ENCODE measurements at places on chromosomes 16 and 17.

DNA sequence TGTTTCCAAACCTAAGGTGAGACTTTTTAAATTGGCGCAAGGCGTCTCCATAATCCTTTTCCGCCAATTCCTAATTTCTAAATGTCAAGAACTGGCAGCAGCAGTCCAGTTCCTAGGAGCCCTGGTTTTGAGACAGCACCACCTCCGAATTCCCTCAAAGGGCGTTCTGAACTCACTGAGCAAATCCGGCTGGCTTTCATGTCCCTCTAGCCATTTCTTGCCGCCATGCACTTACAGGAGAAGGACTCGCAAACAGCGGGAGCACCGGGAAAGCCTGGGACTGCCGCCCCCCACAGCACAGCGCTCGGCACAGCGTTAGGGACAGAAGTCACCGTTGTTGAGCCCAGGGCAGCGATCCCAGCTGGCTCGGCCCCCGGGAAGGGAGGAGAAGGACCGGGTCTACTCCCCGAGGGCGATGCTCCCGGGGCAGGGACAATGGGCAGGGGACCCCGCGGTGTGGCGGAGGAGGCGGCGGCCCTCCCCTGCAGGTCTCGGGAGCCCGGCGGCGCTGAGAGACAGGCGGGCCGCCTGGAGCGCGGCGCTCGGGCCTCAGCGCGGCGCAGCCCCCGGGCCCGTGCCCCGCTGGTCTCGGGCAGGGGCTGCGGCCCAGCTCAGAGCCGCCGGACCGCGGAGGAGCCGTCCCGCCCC is 545 bp downstream of the ARHGAP17 start:
- DNase-seq: peak; percentile 24

DNA sequence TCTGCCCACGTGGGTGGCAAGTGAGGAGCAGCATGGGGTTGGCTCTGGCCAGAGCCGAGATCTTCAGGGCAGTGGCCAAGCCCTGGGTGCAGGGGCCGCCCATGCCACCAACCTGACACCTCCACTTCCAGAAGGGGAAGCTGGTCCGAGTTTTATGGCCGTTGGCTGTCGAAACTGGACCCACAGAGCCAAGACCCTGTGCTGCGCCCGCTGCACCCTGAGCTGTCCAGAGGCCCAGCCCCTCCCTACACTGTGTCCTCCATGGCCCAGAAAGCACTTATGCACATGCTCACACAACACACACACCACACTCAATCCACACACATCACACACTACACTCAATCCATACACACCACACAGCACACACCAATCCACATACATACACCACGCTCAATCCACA is 33.9 kb upstream of the RPTOR start:
- DNase-seq: no peak

GRCh38 chr16:50281391-50282009 is 15.1 kb downstream of the ADCY7 start:
- no peak for DNase-seq

DNA sequence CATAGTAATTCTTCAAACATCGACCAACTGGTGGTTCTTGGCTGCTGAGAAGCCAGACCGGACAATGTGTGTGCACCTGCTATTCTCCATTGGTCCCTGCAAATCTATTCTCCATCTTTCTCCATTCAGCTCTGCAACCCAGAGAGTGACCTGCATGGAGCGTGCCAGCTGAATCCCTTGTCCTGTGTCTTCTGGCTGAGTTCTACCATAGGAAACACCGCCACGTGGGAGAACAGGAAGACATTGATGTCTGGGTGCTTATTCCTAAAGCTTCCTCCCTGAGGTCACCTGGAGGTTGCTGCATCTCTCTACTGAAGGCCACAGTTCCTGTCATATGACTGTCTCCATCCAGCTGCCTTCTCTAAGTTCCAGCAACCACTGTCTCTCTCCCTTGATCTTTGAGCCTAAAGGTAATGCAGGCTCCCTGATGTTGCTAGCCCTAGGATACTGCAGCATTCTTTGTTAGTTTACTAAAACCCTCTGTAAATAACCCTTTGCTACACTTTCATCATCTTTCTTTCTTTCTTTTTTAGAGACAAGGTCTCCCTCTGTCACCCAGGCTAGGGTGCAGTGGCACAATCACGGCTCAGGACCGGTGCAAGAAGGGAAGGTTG is 10.6 kb upstream of the SMG1 start:
- DNase-seq: no peak

- no peak for DNase-seq
These were observed 39.8 kb downstream of the NF1 start for GRCh38 chr17:31134576-31134975.

DNA sequence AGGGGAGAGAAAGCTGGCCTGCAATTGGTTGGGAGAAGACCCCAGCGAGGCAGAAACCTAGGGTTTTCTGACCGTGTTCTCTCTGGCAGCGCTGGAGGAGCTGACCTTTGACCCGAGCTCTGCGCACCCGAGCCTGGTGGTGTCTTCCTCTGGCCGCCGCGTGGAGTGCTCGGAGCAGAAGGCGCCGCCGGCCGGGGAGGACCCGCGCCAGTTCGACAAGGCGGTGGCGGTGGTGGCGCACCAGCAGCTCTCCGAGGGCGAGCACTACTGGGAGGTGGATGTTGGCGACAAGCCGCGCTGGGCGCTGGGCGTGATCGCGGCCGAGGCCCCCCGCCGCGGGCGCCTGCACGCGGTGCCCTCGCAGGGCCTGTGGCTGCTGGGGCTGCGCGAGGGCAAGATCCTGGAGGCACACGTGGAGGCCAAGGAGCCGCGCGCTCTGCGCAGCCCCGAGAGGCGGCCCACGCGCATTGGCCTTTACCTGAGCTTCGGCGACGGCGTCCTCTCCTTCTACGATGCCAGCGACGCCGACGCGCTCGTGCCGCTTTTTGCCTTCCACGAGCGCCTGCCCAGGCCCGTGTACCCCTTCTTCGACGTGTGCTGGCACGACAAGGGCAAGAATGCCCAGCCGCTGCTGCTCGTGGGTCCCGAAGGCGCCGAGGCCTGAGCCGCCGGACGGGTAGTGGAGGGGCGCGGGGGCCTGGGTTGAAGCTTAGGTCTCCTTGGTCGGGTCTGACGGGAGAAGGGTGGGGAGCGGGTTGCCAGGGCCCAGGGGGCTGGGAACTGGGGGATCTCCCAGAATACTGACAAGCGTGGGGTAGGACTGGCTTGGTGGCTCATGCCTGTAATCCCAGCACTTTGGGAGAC is 7.4 kb upstream of the PYDC1 start:
- DNase-seq: no peak

- DNase-seq: no peak
These were observed 377.8 kb downstream of the SNX29 start for GRCh38 chr16:12354296-12354833.

DNA sequence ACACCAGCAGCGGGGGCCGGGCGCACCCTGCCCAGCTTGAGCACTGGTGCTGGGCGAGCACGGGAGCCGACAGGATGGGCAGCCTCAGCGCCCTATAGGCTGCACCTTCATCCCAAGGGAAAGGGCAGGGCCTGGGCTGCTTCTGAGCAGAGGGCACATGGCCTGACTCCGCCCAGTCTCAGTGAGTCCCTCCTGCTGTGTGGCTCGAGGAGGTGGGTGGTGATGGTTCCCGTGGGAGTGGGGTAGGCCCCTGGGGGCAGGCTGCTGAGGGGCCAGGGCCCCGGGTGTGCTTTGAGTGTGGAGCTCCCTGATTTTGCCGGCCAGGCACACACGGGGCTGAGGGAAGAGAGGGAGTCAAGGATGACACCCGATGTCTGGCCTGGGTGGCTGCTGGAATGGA is 37.9 kb downstream of the TSC2 start:
- DNase-seq: no peak

GRCh38 chr17:4499431-4500190 is 930 bp downstream of the SPNS2 start:
- peak; percentile 27 for DNase-seq

DNA sequence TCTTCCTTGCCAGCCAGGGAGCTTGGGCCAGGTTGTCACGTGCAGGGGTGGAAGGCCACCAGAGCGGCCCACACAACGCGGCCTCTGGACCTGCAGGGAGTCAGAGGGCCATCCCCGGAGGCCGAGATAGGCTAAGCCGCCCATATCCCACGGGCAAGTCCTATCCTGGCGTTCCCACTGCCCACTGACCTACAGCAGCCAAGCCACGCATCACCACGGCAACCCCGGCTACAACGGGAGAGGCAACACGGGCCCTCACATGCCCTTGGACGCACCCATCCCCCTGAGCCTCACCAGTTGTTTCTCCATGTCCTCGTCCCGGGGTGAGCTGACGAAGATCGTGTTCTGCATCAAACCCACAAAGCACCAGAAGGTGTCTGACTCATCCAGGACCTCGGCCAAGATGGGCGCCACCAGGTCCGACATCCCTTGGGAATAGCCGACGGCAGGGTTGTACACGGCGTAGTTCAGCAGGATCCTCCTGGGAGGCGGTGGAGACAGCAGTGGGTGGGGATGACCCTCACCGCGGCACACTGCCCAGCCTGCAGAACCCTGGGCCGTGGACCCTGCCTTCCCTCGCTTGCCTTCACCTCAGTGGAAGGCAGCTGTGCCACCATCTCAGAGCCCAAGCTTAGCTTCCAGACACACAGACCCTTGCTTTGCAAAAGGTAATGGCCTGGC is 88.2 kb downstream of the TBC1D16 start:
- no peak for DNase-seq

DNA sequence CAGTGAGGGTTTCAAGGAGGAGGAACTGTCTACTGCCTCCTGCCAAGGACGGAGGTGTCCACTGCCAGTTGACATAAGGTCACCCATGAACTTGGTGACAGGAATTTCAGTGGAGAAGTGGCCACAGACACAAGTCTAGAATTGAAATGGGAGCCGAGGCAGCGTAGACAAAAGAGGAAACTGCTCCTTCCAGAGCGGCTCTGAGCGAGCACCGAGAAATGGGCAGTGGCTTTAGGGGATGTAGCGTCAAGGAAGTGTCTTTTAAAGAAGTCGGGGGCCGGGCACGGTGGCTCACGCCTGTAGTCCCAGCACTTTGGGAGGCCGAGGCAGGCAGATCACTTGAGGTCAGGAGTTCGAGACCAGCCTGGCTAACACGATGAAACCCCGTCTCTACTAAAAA is 3.1 kb upstream of the SERPINF1 start:
- no peak for DNase-seq

DNA sequence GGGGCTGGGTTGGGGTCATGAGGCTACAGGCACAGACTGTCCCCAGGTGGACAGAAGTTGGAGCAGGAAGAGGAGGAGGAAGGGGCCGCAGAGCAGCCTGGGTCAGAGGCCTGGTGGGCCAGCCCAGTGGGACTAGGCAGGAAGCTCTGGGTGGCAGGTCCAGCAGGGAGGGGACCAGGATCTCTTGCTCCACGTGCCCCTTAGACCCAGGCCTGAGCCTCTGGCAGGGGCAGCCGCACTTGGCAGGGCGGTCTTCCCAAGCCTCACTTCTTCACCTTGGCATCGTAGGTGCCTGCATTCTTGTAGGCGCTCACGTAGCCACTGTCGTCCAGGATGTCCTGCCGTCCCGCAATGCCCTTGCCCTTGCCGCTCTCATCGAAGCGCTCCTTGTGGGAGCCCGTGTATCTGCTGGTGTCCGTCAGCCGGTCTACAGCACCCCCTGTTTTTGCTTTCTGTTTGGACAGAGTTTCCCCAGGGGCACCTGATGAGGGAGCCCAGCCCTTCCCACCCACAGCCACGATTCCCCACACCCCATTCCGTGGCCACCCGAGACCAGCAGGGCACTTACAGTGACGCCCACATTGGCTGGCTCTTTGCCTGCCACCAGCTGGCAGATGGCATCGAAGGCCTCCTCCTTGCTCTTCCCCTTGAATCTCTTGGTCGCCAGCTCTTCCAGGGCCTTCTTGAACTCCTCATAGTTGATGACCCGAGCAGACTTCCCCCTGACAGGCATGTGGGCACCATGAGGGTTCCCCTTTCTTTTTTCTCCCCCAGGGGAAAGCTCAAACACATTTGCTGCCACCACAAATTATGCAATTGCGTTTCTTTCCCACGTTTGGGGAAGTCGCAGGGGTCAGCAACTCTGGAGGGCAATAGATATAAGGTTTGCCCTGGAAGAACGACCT is 3.1 kb downstream of the TPPP3 start:
- no peak for DNase-seq

- DNase-seq: no peak
These were observed 54.8 kb downstream of the SLFN5 start for GRCh38 chr17:35297666-35298065.

DNA sequence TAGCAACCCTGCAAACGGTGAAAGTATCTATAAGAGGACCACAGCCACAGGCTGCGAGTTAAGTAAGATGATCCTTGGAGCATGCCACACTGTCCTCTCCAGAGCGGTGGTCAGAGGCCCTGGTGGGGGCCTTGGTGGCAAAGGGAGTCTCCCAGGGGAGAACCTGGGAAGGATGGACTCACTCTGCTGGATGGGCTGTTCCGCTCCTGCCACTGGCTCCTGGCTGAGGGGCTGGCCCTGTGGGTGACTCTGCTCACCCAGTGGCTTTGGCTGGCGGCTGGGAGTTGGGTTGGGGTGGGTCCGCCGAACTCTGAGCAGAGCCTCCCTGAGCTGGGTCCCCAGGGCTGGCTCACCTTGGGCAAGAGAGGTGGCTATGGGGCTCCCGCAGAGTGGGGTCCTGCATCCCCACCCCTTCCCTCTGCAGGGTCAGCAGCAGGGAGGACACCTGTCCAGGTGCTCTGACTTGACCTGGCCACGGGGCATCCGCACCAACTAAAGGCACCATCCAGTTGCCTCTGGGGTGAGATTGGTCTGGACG is 7.3 kb downstream of the CDK5R1 start:
- DNase-seq: no peak

GRCh38 chr16:55016515-55016914 is 85.8 kb downstream of the IRX5 start:
- DNase-seq: no peak

GRCh38 chr17:17018612-17019429 is 23.4 kb upstream of the MPRIP start:
- DNase-seq: no peak

DNA sequence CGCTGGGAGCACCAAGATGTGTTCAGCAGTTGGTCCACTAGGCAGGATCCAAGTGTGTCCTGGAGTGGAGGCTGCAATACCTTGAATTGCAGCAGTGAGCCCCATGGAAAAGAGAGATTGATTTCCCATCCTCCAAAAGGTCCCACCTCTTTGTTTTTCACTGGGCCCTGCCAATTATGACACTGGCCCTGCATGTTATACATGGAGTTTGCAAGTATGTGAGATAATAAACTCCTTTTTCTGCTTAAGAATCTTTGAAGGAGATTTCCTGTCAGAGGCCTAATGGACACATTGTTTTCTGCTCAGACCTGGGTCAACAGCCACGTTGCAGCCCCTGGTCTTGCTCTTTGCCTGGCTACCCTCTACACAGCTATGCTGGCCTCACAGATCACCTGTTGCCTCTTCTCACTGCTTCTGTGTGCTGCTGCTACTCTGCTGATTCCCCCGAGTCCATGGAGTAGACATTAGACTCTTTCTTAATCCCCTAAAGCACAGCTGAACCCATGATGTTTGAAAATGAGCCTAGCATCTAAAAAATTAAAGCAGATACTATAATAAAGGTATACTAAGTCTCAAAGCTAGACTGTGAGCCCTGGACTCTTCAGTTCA is 341.9 kb upstream of the CDH11 start:
- no peak for DNase-seq

- DNase-seq: no peak
These were observed 2.6 kb downstream of the PDF start for GRCh38 chr16:69327585-69328310.

- DNase-seq: no peak
These were observed 390.0 kb downstream of the CDH11 start for GRCh38 chr16:64731891-64732290.

Data from CD4-positive, alpha-beta memory T cell (primary cell).